Esophagus muscularis mucosa (tissue), 4 donors: ENCODE measurements at places on chromosomes 7 and 10. TPM values are rescaled to one million over a fixed set of nuclear protein-coding genes. Genes with fewer than 3 reads are reported as not detected.
A peak's percentile ranks its signal among the peaks of the same experiment; 100 is the strongest.

DNA sequence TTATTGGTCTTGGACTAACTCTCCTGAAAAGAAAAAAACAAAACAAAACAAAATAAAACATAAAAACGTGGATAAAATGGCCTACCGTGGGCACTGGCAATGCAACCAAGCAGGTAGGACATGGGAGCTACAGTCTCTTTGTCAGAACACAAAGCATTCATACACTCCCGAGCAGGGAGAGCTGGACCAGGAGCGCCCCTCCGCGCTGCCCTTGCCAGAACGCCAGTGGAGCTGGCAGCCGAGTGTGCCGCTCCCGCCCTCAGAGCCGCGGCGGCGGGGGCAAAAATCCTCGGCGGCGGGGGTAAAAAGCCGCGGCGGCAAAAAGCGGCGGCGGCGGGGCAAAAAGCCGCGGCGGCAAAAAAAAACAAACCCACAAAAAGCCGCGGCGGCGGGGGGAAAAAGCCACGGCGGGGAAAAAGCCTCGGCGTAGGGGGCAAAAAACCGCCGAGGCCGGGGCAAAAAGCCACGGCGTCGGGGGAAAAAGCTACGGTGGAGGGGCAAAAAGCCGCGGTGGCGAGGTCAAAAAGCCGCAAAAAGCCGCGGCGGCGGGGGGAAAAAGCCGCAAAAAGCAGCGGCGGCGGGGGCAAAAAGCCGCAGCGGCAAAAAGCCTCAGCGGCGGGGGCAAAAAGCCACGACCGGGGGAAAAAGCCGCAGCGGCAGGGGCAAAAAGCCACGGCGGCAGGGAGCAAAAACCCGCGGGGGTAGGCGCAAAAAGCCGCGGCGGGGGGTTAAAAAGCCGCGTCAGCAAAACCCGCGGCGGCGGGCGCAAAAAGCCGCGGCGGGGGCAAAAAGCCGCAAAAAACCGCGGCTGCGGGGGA lies 418.1 kb downstream of the ZNF716 start:
- DNase-seq: no peak

- no peak for DNase-seq
Measured at GRCh38 chr7:78734626-78735025, 718.8 kb downstream of the MAGI2 start.

GRCh38 chr10:44306762-44307161 lies 78.1 kb downstream of the CXCL12 start:
- peak; percentile 83 for DNase-seq

DNA sequence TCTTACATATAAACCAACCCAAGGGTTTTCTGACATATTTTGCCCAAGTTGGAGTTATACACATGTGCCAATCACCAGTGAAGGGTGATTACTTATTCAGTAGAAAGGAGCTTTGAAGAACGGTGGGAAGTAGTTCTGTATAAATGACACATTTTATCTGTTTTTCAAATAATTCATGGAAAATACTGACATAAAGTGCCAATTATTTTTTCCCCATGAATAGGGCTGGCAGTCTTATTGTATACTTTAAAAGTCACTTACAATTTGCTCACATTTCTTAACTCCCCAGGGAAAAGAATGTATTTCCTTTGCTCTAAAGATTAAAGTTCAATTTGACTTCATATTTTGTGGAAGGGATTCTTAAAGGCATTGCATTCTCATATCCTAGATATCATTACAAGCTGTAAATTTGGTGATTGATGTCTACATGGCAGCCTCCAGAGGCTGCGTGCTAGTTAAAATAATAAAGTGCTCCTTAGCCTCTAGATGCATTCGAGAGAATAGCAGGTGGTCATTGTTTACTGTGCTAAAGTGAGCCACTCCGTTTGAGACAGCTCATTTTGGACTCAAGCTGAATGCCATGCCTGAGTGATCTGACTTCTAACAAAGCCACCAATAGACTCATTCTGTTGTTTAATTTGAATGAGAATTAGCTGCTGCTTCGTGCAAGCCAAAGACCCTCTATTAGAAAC lies 148.8 kb upstream of the NRP1 start:
- DNase-seq: no peak

DNA sequence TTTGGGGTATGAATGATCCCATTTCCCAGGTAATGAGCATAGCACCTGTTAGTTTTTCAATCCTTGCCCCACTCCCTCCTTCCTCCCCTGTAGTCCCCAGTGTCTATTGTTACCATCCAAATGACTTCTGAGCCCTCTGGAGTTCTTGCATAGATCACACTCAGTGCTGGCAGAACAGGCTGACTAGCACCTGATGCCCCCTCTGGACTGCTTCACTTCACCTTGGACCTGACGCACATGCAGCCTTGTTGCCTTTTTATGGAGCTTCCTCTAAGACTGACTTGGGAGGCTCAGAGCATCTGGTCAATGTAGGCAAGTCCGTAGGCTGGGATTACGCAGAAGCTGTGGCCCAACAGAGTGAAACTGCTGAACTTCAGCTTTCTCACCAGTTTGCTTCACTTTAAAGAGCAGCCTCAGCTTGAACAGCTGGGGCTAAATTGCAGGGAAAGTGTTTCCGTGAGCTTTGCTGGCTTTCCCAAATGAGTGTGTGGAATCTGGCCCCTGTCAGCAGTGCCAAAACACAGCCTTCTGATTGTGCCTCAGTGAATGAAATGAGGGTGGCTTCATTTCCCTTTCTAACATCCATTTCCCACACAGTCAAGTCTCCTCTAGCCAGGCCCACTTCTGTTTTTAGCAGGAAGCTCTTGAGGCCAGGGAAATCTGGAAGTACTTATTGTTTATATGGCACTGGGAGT lies 48.5 kb downstream of the NXPH1 start:
- DNase-seq: no peak

- no peak for DNase-seq
Measured at GRCh38 chr10:47035819-47036337, 124.7 kb downstream of the PTPN20 start.

- DNase-seq: peak; percentile 90
Measured at GRCh38 chr7:50474382-50475160, 24.4 kb upstream of the FIGNL1 start.

DNA sequence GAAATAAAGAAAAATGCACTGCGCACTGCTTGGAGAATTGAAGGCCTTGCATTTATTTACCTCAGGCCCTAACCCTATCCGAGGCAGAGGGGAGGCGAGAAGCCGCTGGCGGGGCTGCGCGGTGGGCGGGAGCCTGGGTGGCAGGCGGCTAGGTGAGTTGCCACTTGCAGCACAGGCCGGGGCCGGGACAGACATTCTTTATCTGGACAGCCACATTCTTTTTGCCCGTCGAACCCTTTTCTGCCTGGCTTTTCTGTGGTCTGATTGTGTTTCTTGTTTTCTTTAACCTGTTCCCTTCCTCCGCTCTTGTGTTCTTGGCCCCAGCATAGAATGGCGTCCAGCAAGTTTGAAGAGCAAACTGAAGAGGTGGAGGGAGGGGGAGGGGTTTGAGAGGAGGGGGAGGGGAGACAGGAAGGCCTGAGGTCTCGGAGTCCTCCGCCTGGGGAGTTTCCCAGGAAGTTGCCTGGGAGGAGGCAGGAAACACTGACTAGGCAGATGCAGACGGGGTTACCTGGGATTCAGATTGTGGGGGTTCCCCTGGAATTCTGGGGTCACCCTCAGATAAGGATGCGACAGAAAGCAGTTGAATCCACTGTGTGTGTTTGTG lies 5.1 kb downstream of the SHH start:
- no peak for DNase-seq

- no peak for DNase-seq
Measured at GRCh38 chr10:133241501-133242205, 4.0 kb downstream of the VENTX start.

DNA sequence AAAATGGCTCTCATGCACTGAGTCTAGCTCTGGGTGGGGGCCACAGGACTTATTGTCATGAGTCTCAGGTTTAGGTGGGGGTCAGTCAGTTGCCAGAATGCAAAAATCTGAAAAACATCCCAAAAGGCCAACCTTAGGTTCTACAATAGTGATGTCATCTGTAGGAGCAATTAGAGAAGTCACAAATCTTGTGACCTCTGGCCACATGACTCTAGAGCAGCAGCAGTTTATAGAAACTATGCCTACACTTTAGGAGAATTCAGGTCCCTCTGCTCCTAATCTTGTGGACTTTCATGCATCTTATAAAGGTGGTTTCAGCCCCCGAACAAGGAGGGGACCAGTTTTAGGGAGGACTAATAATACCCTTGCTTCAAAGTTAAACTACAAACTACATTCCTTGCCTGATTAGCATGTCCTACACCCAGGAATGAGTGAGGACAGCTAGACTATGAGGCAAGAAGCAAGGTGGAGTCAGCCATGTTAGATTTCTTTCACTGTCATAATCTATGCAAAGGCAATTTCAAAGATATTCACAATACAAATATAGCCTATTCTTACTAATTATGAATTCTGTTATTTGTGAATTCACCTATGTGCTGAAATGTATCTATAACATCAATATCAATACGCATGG lies 123.5 kb upstream of the ADCY1 start:
- no peak for DNase-seq

DNA sequence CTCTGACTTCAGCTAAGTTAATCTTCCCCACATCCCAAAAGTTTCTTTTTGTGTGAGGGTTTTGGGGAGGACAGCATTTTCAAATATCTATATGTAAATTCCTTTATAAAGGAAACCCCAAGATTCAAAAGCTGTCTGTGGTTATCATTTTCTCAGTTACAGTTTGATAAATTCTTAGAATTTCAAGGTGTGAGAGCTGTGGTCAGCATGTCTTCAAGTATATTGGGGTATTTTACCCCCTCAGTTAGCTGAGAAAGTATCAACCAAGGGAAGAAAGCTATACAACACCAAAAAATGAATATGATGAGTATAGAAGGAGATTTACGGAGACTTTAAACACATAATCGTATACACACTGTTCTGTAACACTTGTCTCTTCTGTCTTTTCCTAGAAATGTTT lies 109.2 kb downstream of the SND1 start:
- no peak for DNase-seq

GRCh38 chr10:28580825-28581224 lies 47.9 kb downstream of the WAC start:
- no peak for DNase-seq

- no peak for DNase-seq
Measured at GRCh38 chr7:27168265-27168947, 3.1 kb upstream of the HOXA9 start.

- DNase-seq: no peak
Measured at GRCh38 chr10:74040200-74041126, 42.5 kb downstream of the VCL start.

DNA sequence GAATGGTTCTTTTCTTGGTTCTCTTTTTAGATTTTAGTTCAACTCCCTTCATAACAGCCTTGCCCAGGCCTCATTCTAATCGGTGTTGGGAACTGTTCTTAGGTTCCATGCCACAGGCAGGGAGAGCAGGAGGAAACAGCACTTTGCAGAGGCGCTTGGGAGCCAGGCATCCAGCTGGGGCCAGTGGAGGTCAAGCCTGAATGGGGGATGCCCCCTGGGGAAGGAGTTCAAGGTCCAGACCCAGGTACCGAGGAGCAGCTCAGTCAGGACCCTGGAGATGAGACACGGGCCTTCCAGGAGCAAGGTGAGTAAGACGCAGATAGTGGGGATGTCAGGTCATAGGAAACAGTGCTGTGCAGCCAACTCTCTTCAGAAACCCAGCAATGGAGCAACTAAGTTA lies 4.5 kb downstream of the ZSCAN25 start:
- peak; percentile 3 for DNase-seq

- no peak for DNase-seq
Measured at GRCh38 chr10:104054430-104054829, 31.2 kb downstream of the COL17A1 start.

DNA sequence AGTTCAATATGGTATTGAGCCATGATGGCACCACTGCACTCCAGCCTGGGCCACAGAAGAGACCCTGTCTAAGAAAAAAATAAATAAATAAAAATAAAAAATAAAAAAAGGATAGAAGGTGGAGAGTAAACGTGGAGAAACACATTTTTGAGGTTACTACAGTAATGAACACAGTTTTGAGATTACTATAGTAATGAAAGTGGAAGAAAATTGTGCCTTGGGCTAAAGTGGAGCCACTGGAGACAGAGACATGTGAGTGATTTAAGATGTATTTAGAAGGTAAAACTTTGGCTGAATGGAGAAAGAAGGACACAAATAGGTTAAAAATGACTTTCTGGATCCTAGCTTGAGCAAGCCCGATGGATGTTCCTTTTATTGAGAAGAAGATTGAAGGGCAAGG lies 76.8 kb downstream of the HGF start:
- DNase-seq: no peak

DNA sequence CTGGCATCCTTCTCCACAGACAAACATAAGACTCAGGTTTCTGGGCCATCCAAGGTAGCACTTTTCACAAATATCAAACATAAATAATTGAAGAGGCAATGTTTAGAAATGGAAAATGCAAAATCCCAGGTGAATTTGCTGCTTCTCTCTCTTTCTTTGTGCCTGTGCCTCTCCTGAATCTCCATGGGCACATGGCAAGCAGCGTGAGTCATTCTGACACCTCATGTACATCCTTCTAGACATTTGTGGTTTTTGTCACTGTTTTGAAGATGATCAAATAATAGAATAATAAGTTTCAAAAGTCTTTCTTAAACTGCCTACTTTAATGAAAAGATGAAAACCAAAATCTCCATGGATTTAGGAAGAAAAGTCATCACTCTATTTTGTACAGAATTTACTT lies 60.3 kb upstream of the RAB11FIP2 start:
- DNase-seq: no peak

DNA sequence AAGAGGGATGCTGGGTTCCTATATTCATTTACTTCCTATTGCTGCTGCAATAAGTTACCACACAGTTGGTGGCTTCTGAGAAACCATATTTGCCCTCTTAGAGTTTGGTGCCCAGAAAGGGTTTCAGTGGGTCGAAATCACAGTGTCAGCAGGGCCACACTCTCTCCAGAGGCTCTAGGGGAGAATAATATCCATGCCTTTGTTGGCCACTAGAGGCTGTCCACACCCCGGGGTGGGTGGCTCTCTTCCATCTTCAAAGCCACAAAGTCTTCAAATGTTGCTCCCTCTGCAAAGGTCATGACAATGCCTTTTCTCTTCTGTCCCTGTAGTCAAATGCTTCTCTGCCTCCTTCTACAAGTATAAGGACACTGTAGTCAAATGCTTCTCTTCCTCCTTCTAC lies 989.4 kb downstream of the CCSER2 start:
- no peak for DNase-seq

GRCh38 chr7:118793582-118793981 lies 569.1 kb downstream of the ANKRD7 start:
- DNase-seq: no peak

GRCh38 chr10:131260452-131261211 lies 50.9 kb downstream of the TCERG1L start:
- no peak for DNase-seq

DNA sequence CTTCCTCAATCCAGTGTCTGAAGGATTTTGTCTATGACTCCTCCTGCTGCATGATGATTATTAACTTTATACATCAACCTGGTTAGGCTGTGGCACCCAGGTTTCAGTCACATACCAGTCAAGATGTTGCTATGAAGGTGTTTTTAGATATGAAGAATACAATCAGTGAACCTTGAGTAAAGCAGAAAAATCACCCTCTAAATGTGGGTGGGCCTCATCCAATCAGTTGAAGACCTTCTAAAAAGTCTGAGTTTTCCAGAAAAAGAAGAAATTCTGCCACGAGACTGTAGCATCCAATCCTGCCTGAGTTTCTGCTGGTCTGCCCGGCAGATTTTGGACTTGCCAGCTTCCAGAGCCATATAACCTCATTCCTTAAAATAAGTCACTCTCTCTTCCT lies 126.1 kb upstream of the FRMD4A start:
- DNase-seq: no peak

Gene CDK5
- 10.3 TPM for total RNA-seq

Gene ALOX5
- 24.9 TPM for total RNA-seq

Gene LOXL4
- 10.0 TPM for total RNA-seq

Gene GIMAP8
- 18.5 TPM for total RNA-seq

Gene ENTPD1
- 32.4 TPM for total RNA-seq

Gene LEP
- not detected for total RNA-seq

Gene SEMA3D
- total RNA-seq: 1.5 TPM

Gene ZPBP
- not detected for total RNA-seq

Gene DCLRE1C
- 6.6 TPM for total RNA-seq

Gene INSIG1
- total RNA-seq: 39.7 TPM

Gene PDE6C
- total RNA-seq: not detected
